ENCODE measurements at places on chromosomes 16 and 17. TPM values are rescaled to one million over a fixed set of nuclear protein-coding genes. Genes with fewer than 3 reads are reported as not detected.

The P2RX5 gene
- 69.7 TPM for total RNA-seq

The RPS6KB1 gene
- total RNA-seq = 54.5 TPM

DNA sequence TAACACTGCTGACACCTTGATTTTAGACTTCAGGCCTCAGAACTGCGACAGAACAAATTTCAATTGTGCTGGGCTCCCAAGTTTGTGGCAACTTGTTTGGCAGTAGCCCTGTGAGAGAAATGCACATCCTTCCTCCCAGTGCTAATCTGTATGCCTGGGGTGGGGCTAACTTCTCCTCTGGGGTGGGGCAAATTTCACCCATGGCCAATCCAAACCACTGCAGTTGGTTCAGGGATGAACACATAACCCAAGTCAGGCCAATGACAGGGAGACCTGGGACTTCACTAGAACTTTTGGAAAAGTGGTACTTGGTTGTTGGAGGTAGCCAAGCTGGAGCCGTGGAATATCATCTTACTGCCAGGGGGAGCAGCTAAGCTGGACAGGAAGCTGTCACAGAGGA is 56.3 kb downstream of the ABCC6 start:
- H3K4me3 ChIP-seq = no peak overlapping the region
- no peaks in the 10 kb centered on the region for H3K36me3 ChIP-seq
- peaks cover 2% of the 10 kb centered on the region for H3K4me1 ChIP-seq
- DNase-seq = no peak
- no peak overlapping the region for H3K27ac ChIP-seq

The MYH1 gene
- not detected for total RNA-seq

GRCh38 chr16:2611499-2611862 is 70.8 kb upstream of the KCTD5 start:
- H3K27ac ChIP-seq = no peak overlapping the region
- no peak overlapping the region for H3K4me3 ChIP-seq
- H3K36me3 ChIP-seq = peaks cover 20% of the 10 kb centered on the region
- no peaks in the 10 kb centered on the region for H3K27me3 ChIP-seq

GRCh38 chr17:16661217-16661616 is 7.6 kb upstream of the ZNF624 start:
- DNase-seq = no peak
- no peaks in the 10 kb centered on the region for H3K4me1 ChIP-seq
- H3K4me3 ChIP-seq = no peak overlapping the region

DNA sequence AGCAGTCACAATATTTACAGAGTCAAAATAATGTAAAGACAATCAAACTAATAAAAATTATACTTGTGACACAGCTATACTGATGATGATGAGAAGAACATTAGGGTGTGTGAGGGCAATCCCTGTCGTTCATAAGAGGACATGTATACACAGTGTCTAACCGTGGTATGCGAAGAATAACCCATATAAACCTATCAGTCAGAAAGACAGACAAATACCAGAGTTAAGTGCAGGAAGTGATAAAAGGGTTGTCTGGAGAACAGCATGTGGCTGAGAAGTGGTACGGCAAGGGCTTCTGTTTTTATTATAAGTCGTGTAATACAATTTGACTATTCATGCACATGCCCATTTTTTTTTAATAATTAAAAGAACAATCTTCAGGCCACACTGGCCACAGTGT is 46.7 kb downstream of the LMF1 start:
- no peaks in the 10 kb centered on the region for H3K27me3 ChIP-seq
- H3K27ac ChIP-seq = no peak overlapping the region
- no peak for DNase-seq
- peaks cover 10% of the 10 kb centered on the region for H3K36me3 ChIP-seq
- H3K4me1 ChIP-seq = no peaks in the 10 kb centered on the region
- no peak overlapping the region for H3K4me3 ChIP-seq
